OCI-M1 (cell line): ENCODE measurements at places on chromosomes 3 and 15.

DNA sequence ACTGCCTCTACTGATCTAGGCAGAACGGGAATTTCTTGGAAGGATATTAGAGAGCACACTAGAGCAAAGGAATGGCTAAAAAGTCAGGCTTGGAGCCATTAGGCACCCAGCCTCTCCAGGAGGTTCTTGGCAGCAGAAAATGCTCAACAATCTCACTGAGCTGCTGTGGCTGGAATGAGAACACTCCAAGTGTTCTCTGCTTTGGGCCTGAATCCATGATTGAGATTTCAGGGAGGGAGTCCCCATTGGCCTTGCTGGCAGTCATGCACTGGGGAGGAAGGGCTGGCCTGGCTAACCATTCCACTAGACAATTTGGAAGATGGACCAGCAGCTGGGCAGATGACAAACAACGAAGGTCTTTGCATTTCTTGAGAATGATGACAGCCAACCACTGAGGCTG, 362.6 kb downstream of the SHQ1 start:
- no peak for DNase-seq

GRCh38 chr15:72285927-72286516, 13.7 kb upstream of the PARP6 start:
- peak; percentile 40 for DNase-seq

- DNase-seq, result peak; percentile 47
Measured at GRCh38 chr3:73808862-73809509, 184.2 kb upstream of the PDZRN3 start.

DNA sequence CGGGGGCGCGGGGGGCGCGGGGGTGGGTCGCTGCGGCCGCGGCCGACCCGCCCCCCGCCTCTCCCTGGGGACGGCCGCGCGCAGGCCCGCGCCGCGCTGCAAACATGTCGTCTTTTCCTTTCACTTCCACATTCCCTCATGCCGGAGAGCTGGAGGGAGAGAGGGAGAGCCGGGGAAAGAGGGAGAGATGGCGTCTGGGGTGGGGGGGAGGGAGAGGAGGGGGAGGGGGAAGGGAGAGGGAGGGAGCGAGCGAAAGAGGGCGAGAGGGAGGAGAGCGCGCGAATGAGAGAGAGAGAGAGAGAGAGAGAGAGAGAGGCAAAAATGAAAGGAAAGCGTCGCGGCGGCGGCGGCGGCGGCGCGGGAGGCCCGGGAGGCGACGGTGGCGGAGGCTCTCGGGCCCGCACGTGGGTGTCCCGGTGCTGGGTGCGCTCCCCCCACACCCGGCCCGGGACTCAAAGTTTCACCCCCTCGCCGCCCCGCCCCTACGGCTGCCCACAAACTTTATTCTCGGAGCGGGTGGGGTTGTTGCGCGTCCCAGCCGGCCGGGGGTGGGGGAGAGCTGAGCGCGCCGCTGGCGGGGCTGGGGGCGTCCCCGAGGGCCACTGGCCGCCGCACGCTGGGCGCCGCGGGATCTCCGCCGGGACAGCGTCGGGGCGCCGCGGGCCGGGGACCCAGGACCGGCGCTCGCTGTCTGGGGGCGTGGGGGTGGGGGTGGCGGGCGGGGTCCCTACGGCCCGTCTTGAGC, 731 bp downstream of the ZNF710 start:
- peak; percentile 55 for DNase-seq

GRCh38 chr3:17014709-17015108, 130.0 kb downstream of the PLCL2 start:
- no peak for DNase-seq

DNA sequence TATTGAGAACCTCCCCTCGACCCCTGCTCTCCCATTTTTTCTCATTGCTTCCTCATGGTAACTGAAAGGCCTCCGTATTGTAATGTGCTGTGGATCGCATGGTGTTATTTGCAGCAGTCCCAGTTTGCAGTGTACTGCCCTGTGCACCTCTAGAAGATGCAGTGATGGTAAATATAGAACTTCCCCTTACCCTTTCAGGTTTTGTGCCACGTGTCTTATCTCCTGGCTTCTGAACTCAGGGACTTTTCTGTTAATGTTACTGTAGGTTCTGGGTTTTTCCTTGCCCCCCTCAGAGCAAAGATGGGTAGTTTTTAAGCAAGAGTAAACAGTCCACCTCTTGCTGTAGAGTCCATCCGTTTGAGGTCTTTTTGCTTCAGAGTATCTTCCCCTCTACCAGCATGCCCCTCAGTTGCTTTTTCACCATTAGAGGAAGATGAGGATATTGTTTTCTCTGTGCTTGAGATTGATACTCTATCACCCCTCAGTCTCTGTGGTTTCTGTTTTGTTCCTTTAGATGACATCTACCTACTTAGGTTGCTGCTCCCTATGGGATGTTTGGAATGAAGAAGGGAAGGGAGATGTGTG, 22.4 kb downstream of the CHD2 start:
- DNase-seq, result no peak

DNA sequence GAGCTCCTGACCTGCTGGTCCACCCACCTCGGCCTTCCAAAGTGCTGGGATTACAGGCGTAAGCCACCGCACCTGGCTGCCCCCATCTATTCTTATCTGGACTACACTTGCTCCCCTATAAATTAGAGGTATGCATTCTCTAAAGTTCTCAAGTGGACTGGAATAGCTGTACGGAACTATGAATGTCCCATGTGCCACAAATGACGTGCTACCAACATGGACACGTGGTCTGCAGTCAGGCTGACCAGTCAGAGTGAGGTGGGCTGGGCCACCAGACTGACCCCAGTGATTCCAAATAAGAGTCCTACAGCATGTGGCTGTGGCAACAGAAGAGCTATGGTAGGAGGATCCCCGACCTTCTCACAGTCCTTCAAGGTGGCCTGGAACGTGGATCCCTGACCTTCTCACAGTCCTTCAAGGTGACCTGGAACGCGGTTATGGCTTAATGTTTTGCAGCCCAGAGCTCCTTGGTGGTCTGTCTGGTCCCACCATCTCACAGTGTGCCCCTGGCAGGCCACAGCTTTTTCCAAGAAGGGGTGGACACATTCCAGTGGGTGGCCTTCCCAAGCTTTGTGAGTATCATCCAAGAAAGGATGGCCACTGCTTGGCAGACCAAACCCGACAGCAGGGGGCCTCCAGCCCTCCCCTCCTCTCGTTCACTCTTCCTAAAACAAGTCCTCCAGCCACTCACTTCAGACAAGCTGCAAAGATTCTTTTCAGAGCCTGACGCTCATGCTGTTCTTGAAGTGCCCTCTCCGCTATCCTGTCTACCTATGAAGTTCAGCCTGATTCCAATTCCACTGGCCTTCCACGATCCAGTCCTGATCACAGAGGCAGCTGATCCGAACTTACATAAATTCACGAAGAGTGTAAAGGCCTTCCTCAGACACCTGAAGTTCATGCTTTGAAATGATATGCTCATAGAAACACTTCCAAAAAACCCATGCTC, 4.4 kb downstream of the ADAMTS17 start:
- DNase-seq, result no peak

DNA sequence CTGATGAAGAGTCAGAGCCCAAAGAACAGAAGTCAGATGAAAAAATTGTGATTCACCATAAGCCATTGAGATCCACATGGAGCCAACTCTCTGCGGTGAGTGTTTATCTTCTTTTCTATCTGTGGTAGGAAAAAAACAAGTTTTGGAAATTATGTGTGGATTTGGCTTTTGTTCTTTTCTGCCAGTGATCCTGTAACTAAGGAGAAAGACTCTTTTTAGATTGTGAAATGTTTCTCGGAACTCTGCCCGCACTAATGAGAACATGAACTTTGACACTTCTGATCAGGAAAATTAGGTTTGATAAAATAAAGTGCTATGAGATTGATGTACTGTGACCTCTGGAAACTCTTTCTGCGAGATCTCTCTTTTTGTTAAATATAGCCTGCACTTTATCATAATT, 8.4 kb downstream of the ARHGEF26 start:
- DNase-seq, result no peak

DNA sequence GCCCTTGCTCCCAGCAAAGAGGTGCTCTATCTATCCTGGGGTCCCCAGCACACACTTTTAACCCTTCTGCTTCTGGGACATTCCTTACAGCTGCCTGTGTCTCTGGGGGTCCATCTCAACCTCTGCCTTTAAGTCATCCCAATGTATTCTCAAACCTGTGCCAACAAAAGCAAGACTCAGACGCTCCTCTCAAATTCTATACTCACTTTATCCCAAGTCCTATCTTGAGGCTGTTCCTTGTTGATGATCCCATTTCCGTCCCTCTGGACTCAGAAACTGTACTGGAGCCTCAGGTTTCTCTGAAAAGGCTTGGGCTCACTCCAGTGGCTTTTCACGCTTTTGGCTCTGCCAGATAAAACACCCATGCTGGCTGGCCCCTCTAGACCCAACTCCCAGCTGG, 69.7 kb downstream of the XXYLT1 start:
- no peak for DNase-seq
